Activated T-helper 2 cell treated with anti-CD3 and anti-CD28 coated beads, Interferon-gamma antibody, Interleukin-2, Interleukin-4, amounts not matched to agents 10 μg/mL and 5 μg/mL and 100 μg/mL, durations not matched to agents 14 hours and 24 hours and 36 hours (primary cell): ENCODE measurements at places on chromosomes 4 and X. TPM values are rescaled to one million over a fixed set of nuclear protein-coding genes. Genes with fewer than 3 reads are reported as not detected.

The MEPE gene
- total RNA-seq, result not detected in 2 replicates

DNA sequence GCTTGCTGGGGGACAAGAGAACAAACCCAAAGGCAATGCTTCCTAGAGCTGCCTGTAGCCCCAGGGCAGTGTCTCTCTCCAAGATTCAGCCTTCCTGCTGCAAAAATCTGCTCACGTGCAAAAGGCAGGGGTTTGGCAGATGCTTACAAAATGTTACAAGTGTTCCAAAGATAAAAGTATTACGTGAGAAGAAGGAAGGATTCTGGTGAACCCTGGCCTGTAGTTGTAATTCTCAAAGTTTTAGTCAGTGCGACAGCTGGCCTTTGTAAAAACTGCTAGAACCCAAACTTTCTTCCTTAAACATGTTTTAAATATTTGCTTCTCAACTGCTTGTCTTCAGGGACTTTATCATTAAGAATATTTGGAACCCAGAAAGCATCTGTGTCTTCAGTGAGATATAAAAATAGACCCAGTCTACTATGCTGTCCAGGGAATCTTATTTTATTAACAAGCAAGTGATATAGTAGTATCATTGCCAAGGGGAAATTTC is 232.3 kb downstream of the FRMPD4 start:
- H3K27ac ChIP-seq, result no peak overlapping the region
- DNase-seq, result no peak
- H3K4me1 ChIP-seq, result no peaks in the 10 kb centered on the region
- no peaks in the 10 kb centered on the region for H3K36me3 ChIP-seq
- no peak overlapping the region for H3K4me3 ChIP-seq

The FRMD7 gene
- total RNA-seq, result not detected in 2 replicates

GRCh38 chrX:119607018-119607389 is 780 bp upstream of the NKRF start:
- H3K36me3 ChIP-seq, result peaks cover 13% of the 10 kb centered on the region
- peak overlapping the region; percentile 96 for H3K27ac ChIP-seq
- no peaks in the 10 kb centered on the region for H3K27me3 ChIP-seq
- H3K4me3 ChIP-seq, result peak overlapping the region; percentile 97
- H3K4me1 ChIP-seq, result peaks cover 18% of the 10 kb centered on the region

GRCh38 chr4:25330905-25331808 is 18.6 kb downstream of the ZCCHC4 start:
- peaks cover 9% of the 10 kb centered on the region for H3K36me3 ChIP-seq
- no peak for DNase-seq
- peaks cover 16% of the 10 kb centered on the region for H3K4me1 ChIP-seq
- H3K4me3 ChIP-seq, result peak overlapping the region; percentile 72

DNA sequence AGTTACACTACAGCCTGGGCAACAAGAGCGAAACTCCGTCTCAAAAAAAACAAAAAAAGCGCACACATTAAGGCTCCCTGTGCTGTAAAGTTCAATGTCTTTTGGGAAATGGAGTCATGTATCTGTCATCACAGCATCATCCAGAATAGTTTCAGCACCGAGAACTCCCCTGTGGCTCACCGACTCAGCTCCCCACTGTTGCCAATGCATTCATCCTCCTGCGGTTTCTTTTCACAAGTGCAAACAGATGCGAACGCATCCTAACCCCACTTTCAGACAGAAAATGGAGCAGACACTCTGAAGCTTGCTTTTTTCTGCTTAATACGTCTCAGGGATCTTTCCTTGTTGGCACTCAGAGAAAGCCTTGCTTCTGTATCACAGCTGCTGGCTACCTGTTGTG is 13.8 kb upstream of the SH3TC1 start:
- H3K4me3 ChIP-seq, result no peak overlapping the region
- no peaks in the 10 kb centered on the region for H3K27me3 ChIP-seq
- H3K4me1 ChIP-seq, result no peaks in the 10 kb centered on the region

- H3K4me3 ChIP-seq, result no peak overlapping the region
- no peaks in the 10 kb centered on the region for H3K36me3 ChIP-seq
- DNase-seq, result no peak
- peaks cover 2% of the 10 kb centered on the region for H3K27me3 ChIP-seq
- H3K27ac ChIP-seq, result no peak overlapping the region
Observed at GRCh38 chrX:107734646-107735045, 40.9 kb downstream of the TSC22D3 start.
